Stimulated activated naive CD8-positive, alpha-beta T cell treated with anti-CD3 and anti-CD28 coated beads, Interleukin-15, Interleukin-2, amounts not matched to agents 100 U/mL and 50 U/mL, for 24 hours (primary cell): ENCODE measurements at places on chromosomes 1 and 21.

- DNase-seq, result no peak
These were observed 64.9 kb upstream of the GNG12 start for GRCh38 chr1:67898033-67898726.

DNA sequence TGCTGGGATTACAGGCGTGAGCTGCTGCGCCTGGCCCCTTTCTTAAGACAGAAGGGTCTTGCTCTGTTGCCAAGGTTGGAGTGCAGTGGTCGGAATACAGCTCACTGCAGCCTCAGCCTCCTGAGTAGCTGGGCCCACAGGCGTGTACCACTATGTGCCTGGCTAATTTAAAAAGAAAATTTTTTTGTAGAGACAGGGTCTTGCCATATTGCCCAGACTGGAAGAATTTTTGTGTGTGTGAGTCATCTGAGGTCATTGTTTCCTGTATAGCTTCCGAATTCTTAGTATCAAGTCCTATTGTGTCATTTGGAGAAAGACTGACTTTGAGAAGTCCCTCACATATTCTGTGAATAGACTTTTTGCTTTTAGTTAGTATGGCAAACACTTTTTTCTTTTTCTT is 4.7 kb downstream of the SZRD1 start:
- no peak for DNase-seq

DNA sequence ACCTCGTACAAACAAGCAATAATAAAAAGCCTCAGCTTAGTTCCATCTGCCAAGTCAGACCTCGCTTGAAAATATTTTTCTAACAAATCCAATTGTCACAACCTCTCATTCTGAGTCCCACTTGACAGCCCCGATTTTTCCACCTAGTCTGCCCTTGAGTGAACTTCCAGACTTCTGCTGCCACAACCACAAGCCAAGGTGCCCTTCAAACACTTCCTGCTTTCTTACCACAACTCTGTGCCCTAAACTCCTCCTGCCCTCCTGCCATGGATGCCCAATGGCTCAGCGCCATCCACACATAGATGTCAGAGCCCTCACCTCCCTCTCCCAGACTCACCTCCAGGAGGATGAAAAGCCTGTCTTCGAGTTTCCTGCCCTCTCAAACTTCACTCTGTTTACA is 3.9 kb downstream of the TMPRSS2 start:
- DNase-seq, result no peak

- no peak for DNase-seq
These were observed 41.3 kb upstream of the BMP8B start for GRCh38 chr1:39829791-39830533.

DNA sequence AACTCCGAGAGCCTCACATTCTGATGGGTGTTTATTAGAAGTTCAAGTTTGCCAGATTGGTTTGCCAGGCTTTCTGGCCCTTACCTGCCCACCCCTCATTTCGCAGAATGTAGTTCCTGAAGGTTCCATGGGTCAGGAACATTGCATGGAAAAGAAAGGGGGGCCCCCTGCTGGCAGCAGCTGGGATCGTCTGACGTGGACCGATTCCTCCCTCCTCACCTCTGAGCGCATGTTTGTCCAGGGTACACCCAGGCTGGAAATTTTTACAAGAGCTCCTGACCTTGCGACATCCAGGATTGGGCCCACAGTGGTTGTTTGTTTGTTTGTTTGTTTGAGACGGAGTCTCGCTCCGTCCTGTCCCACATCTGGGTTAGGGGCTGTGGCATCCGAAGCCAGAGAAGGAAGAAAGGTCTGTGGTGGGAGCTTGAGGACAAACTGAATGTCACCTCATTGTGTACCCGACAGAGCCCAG is 126.0 kb upstream of the TMEM51 start:
- DNase-seq, result peak; percentile 70

DNA sequence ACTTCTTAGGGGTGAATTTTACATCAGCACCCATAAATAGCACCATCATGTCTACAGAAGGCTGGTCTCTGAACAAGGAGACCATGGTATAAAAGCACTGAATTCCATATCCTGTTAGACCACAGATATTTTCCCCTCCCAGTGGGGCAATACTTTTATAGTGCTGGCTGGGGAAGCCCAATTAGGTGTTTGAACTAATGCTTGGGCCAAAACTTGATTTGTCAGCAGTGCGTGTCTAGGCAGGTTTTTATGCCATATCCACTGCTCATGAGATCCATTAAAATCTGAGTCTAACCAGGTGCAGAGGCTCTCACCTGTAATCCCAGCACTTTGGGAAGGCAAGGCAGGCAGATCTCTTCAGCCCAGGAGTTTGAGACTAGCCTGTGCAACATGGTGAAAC is 623.0 kb downstream of the NPHP4 start:
- DNase-seq, result no peak

DNA sequence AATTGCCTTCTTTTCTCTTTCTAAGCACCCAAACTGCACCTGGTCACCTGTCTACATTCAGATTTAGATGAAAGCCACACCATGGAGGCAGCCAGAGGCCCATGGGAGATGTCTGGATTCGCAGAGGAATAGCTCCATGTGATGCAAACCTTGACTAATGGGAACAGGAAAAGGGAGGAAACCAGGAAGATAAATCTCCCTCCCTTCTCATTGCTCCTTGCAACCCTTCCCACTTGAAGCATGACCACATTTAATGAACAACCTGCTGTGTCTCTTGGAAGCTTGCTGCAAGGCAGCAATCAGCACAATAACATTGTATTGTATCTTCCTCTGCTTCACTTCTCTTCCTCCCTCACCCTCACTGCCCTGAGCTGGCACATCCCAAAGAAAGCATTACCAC is 42.6 kb upstream of the KLF17 start:
- DNase-seq, result no peak

DNA sequence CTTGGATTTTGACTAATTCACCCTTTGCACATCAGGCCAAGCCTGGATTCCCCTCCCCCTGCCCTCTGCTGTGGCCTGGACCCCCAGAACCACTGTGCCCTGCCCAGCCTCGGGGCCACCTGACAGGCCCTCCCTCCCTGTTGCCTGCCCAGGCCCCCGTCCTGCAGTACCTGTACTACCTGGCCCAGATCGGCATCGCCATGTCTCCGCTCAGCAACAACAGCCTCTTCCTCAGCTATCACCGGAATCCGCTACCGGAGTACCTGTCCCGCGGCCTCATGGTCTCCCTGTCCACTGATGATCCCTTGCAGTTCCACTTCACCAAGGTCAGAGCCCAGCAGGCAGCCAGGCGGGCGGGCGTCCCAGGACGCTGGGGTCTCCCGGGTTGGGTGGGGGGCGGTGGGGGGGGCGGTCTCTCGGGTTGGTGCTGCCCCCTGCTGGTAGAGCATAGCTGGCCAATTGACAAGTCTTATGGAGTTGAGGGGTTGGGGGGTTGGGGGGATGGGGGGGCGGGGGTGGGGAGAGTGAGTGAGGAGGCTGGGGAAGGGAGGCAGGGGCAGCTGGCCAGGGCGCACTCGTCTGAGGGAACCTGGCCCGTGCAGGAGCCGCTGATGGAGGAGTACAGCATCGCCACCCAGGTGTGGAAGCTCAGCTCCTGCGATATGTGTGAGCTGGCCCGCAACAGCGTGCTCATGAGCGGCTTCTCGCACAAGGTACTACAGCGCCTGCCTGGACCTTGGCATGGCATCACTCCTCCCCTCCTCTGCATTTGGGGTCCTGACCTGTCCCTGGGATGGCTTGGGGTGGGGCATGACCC is 10.7 kb downstream of the AMPD2 start:
- DNase-seq, result peak; percentile 63

DNA sequence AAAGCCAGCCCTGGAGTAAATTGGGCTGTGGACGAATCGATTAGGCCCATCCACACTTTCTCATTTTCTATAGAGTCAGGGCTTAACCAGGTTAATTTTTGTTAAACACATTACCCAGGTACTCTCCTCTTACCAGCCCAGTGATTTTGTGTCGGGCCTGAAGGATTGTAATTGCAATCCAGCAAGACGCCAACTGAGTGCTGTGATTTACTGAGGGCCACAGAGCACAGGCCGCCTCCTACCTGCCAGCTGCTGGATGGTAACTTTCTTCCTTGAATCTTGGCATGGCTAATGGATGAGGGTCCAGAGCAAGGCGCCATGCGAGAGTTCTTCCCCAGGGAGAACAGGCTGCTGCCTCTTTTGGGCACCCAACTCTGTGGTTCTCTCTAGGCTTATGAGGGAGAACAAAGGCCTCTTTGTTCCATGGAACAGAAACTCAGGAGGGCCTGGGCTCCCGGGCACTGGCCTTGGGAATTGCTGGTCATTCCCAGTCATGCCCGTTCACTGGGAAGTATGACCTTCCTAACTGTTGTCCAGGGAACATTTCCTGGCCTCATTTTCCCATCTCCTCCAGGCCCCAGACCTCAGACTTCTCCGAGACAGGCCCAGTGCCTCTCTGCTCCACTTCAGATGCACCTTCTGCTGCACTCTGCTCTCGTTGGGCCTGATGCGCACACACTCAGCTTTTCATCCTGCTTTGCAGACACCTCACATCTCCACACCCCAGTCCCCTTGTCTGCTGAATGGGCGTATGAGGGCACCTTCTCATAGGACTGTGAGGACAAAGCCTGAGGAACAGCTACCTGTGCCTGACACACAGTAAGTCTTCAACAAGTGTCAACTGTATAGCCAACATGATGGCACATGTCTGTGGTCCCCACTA is 57.3 kb downstream of the SYF2 start:
- no peak for DNase-seq

DNA sequence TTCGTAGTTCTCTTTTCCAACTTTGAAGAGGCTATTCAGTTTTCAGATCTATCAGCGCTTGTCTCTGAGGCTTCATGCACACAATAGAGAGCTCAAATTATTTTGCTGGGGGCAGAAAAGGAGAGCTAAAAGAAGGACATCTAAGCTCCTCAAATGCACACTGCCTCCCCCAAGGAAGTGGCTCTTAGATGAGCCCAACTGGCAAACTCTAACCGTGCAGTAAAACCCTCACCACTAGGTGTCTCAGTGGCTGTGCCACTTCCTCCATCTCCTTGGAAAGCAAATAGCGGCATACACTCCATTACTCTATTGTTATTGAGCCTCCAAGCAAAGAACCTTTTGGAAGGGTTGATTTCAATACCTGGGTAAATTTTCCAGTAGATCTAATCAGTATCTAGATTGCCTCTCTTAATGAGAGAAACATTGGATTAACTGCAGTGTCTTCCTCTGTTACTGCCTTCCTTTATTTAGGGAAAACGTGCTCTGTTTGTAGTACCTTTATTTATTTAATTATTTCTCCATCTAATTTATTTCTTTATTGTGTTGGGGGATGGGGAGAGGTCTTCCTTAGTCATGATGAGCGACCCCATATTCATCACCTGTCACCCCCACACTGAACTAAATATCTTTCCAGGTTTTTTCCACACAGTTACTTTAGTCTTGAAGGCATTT is 9.2 kb upstream of the SFPQ start:
- DNase-seq, result peak; percentile 63

DNA sequence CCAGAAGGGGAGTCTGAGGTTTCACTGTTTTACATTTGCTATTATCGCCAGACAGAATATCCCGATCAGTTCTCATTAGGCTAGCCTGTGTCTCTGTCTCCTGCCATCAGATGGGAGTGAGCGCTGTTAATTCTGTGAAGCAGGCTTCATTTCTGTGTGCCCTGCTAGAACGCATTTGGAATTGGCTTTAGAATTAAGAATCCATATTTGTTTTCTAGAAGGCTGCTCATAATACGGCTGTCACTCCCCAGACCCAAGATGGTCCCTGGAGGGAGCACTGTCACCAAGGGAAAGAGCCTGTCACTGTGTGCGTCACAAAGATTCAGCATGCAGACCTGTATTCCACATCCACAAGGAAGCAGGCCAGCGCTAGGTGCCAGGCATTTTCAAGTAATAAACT is 49.2 kb downstream of the CASQ2 start:
- DNase-seq, result no peak

DNA sequence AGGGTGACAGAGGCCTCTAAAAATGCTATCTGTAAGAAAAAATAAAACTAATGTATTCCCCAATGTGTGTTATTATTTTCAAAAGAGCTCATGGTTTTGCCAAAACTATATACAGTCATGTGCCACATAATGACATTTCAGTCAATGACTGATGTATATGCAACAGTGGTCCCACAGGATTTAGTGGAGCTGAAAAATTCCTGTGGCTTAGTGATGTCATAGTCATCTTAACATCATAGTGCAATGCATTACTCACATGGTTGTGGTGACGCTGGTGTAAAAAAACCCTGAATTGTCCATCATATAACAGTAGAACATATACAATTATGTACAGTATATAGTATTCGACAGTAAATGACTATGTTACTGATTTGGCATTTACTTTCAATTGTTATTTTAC is 172.4 kb downstream of the CACNA1E start:
- DNase-seq, result no peak

- DNase-seq, result no peak
These were observed 9.1 kb upstream of the C1QTNF12 start for GRCh38 chr1:1255611-1256010.

DNA sequence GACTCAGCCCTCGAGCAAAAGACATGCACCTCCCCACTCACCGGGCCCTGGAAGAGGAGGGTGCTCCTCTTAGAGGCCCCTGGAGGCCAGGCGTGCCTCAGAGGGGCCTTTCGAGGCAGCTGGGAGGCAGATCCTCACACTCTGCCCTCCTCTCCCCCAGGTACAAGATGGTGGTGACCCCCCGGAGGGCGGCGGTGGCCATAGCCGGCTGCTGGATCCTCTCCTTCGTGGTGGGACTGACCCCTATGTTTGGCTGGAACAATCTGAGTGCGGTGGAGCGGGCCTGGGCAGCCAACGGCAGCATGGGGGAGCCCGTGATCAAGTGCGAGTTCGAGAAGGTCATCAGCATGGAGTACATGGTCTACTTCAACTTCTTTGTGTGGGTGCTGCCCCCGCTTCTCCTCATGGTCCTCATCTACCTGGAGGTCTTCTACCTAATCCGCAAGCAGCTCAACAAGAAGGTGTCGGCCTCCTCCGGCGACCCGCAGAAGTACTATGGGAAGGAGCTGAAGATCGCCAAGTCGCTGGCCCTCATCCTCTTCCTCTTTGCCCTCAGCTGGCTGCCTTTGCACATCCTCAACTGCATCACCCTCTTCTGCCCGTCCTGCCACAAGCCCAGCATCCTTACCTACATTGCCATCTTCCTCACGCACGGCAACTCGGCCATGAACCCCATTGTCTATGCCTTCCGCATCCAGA is 10.4 kb downstream of the MYBPH start:
- DNase-seq, result no peak

- no peak for DNase-seq
These were observed 996 bp upstream of the MGST3 start for GRCh38 chr1:165629848-165630628.
